ENCODE measurements at places on chromosomes 5 and 9.

GRCh38 chr5:93636837-93637236 lies 53.8 kb downstream of the NR2F1 start:
- no peak for DNase-seq

- DNase-seq = no peak
Measured at GRCh38 chr5:180090769-180091546, 19.4 kb upstream of the RNF130 start.

DNA sequence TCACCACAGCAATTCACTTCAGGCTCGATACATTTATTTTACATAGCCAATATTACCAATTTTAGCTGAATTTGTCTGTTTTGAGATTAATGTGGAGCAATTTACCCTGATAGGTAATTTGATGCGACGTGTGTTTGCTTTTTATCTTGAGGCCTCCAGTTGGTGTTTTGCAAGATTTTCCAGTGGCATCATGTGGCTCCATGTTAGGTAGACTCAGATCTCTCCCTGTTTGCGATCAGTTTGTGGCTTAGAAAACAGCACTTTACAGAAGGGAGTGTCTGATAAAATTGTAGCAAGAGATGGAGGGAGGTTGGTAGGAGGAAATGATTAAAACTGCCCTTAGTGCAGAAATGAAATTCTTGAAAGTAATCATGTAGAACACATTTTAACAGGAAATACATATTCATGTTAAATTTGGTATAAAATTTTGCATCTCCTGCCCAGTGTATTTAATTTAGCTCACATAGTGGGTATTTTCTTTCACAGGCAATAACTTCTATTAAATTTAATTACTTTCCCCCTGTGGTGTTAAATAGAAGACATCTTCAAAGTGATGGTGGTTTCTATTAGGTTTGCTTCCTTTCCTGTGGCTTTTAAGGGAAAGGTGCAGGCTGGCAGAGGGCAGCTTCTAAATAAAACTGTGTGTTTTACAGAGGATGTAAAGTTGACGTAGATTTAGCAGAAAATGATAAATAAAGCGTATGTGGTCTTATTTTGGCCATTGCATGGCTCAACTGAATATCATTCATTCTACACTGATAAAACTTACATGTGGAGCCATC lies 135.8 kb downstream of the KDM4C start:
- no peak for DNase-seq

DNA sequence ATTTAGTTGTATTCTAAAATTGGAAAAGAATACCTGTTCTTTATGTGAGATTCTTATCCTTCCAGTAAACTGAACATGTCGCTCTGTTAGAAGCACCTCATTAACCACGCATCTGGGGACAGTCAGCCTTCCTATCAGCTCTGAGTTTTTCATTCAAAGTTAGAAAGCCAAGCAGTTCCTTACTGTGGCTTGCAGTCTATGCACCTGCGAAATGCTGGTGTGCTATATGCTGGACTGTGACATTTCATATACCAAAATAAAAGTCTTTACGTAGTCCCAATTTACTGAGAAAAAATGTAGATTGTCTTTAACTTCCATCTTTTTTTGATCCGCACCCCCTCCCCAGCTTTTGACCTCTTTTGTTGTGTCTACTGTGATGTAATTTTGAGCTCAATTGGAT lies 4.3 kb downstream of the ANP32B start:
- no peak for DNase-seq

DNA sequence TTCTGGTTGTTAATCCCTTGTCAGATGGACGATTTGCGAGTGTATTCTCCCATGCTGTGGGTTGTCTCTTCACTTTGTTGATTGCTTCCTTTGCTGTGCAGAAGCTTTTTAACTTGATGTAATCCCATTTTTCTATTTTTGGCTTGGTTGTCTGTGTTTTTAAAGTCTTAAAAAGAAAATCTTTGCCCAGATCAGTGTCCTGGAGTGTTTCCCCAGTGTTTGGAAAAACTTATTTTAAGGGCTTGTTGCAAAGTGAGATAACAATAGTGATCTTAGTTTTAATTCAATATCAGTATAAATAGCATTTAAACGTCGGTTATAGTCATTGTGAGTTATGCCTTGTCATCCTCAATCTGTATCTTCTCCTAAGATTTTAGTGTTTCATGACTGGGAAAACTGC lies 329.5 kb downstream of the CCDC171 start:
- DNase-seq = no peak

DNA sequence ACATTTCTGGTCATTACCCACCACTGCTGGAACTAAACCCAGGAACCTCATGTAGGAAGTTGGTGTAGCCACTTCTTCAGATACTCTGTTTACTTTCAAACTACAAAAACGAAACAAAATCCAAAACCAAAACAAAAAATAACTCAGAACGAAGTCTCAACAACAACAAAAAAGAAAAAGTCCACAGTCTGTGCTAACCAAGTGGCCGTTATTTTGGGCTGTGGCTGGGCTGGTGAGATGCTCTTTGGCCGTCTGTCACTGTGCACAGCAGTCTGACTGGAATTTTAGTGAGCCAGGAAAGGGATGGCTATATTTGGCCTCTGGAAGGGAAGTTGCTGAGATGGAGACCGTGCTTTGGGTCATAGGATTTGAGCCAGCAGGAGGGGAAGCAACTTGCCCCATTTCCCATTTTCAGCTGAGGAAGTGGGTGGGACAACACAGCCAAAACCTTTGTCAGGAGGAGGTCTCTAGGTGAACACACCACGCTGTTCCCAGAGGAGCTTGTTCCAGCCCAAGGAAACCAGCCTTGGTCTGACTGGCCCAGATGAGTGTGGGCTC lies 334.1 kb downstream of the ZSWIM6 start:
- DNase-seq = no peak

- peak; percentile 24 for DNase-seq
Measured at GRCh38 chr5:138706655-138707480, 46.4 kb upstream of the CTNNA1 start.

DNA sequence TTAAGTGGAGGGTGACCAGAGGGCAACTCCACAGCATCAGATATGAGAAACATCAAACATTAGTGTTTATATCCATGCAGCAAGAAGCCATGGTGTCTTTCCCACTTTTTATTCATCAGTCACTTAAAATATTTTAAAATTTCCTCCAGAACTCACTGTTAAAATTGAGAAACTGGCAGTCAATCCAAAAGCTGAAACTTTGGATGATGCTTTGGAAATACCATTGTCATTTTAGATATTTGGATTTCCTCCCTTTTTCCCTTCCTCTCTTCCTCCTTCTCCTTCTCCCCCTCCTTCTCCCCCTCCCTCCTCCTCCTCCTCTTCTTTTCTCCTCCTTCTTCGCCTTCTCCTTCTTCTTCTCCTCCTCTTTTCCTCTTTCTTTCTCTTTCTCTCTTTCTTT lies 33.1 kb upstream of the NTRK2 start:
- no peak for DNase-seq

DNA sequence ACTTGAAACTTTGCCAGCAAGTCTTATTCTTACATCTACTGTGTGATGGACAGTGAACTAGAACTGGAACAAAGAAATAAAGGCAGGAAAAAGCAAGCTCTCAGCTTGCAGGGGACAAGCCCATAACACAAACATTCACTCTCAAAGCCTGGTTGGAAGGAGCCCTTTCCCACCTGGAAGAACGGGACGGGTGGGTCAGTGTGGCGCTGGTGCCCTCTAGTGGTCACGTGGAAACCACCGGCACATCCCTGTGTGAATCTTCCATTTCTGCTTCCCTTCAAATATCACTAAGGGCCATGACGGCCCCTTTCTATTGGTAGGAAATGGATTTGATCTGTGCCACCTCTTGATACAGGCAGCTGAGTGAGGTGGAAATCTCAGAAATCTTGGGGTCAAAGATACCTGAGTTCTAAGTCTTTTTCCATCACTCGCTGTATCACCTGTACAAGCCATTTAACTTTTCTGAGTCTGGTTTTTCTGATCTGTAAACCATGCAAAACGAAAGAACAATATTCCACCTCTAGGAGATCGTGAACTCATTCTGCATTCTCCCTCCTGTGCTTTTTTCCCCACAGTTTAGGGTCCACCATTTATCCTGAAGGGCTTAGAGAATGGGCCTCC lies 211.6 kb downstream of the MSX2 start:
- DNase-seq = peak; percentile 51

- no peak for DNase-seq
Measured at GRCh38 chr5:35237580-35238376, 7.5 kb upstream of the PRLR start.

- DNase-seq = no peak
Measured at GRCh38 chr5:168681556-168682183, 102.5 kb upstream of the PANK3 start.

DNA sequence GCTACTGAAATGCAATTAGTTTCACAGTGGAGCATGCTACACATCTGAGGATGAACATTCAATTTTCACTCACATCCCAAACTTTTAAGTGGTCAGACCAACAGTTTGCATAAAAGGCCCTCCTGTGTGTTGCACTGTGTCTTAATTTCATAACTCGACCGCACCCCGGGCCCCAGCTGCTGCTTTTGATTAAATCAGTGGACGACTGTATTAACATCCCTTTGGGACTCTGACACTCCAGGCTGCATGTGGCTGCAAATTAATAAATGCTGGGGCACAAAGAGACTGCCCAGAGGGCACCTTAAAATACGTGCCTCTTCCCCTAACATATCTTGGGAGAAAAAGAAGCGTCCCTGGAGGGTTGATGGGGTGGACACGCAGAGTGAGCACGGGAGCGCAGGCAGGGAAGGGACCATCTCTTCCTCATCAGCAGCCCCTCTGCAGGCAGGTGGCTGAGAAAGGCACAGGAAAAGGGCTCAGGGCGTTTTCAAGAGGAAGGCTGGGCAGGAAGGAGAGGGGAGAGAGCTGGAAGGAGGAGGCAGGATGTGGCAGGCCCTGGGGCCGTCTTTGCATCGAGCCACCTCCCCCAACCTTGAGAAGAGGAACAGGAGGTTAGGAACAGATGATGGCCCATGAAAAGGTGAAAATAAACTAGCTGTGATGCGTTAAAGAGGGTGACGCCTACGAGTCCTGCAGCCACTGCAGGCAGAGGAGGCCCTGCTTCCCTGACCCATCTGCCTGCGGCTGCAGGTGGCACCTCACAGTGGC lies 18.6 kb downstream of the MED10 start:
- no peak for DNase-seq

DNA sequence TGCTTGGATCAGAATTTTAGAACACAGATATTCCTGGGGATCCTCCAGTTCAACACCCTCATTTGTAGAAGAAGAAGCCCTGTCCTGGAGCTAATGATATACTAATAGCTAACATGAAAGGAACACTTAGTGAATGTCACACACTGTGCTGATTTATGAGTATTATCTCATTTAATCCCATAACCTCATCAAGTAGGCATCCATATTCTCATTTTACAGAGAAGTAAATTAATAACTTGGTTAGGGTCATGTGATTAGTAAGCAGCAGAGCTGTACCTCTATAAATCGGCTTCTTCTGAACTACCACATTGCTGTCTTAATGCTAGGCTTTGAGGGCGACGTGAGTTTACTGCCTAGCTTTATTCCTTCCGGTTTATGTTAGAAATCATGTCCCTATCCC lies 6.0 kb downstream of the TTC23L start:
- DNase-seq = no peak

DNA sequence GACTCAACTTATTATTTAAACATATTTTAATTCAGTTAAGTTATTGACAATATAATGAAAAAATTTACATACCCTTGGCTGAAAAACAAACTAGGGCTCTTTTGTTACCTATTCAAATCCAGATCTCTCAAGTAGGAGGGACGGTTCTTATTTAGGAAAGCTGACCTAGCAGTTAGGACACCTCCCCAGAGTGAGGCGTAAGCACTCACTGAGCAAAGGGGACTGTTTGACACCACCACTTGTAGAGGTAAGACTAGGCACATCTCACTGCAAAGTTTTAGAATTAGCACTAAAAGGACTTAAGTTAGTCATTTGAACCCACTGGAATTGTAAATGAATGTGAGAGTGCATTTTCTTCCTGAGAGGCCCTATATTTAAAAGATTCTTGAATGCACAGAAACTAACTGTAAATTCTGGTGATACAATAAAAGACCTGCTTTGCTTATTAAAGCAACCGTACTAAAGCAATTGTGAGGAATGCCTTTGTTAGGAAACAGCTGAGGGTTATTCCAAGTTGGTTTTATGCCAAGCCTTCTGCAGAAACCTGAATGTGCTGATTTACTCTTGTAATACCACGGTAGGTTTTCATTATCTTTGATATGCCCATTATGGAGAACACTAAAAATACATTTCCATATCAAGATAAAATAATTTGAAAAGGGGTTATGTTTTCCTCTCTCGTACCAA lies 16.2 kb downstream of the HACD4 start:
- DNase-seq = no peak

DNA sequence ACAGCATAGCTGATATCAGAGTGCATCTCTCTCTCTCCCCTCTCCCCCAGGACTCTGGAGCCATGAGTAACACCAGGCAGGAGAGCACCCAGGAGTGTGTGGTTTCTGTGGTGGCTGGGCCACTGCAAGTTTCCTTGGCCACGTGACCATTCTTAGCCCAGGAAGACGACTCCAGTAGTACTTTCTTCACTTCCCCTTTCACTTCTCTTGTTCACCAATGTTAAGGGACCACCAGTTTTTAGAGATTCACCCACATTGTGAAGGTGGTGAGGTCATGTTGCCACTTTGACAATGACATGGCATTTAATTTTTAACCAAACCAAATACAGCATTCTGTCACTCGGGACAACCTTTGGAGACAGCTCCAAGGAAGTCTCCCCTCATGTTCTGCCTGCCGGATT lies 17.9 kb upstream of the DAPK1 start:
- no peak for DNase-seq

DNA sequence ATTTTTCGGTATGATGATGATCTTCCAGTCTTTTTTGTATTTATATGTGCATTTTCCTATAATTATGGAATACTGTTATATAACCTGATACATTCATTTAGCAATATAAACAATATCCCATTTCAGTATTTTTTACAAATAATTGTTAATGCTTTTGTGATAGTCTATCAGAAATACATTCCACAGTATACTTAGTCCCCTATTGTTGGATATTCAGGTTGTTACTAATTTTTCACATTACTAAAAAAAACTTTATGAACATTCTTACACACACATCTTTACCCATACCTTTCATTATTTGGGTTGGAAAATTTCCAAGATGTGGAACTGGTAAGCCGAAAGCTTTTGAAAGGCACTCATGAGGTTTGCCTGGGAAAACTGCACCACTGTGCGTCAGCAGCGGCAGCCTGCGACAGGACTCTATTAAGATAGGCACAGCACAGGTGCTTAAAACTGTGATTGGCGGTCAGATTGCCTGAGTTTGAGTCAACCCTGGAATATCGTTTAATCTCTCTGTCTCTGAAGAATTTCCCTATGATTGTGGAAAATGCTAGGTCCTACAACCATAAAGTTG lies 147.5 kb upstream of the ERCC6L2 start:
- DNase-seq = no peak
